ENCODE measurements at places on chromosomes 1 and 21.

DNA sequence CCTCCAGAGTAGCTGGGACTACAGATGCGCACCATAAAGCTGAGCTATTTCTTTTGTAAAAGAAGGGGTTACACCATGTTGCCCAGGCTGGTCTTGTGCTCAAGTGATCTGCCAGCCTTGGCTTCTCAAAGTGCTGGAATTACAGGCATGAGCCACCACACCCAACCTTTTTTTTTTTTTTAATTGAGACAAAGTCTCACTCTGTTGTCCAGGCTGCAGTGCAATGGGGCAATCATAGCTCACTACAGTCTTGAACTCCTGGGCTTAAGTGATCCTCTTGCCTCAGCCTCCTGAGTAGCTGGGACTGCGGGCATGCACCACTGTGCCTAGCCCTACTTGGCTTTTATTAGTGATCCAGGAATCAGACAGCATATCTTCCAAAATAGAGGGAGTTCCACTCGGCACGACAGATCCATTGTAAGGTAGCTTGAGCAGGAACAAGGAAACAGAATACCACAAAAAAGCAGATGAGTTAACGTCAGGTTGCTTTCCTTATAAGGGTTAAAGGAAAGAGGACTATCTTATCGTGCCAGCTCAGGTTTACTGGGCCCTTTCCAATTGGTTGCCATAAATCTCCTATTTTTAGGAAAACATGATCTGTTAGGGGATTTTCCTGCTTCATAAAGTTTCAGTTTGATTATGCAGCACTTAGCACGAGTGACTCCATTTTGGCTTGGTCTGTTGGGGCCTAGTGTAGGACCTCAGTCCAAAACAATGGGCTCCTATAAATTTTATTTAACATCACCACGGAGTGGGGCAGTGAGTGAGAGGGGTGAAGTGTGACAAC, 45.2 kb downstream of the NENF start:
- no peak for DNase-seq

DNA sequence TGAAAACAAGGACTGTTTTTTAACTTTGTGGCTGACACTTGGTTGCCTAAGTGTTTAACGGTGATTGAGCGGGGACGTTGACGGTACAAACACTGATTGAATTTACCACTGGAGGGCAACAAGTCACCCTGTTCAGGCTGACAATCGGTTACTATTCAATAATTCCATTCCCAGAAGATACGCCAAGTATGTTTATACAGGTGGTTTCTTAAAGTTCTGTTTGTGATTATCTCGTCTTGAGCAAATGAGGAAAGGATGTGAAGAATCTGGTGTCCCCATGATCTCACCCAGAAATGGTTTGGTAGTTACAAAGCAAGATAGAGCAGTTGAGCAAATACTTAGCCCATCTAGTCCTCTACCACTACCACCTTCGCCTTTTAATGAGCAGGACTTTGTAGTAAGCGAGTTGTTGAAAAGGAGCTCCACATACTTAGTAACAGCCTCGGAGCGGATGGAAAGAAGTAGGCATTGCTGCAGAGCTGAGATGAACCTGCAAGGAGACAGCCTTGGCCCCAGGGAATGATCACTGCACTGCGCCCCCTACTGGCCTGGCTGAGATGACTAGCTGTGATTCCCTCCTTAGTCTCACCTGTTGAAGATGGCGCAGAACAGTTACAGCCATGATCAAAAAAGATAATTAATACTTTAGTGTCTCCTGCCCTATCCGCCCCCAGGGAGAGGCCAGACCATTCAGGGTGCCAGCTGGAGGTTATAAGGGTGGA, 36.3 kb downstream of the IFNAR1 start:
- DNase-seq: peak; percentile 67

- DNase-seq: no peak
Observed at GRCh38 chr1:162527314-162527713, 29.7 kb downstream of the UHMK1 start.

GRCh38 chr1:9437961-9438430, 101.3 kb upstream of the SLC25A33 start:
- DNase-seq: no peak

DNA sequence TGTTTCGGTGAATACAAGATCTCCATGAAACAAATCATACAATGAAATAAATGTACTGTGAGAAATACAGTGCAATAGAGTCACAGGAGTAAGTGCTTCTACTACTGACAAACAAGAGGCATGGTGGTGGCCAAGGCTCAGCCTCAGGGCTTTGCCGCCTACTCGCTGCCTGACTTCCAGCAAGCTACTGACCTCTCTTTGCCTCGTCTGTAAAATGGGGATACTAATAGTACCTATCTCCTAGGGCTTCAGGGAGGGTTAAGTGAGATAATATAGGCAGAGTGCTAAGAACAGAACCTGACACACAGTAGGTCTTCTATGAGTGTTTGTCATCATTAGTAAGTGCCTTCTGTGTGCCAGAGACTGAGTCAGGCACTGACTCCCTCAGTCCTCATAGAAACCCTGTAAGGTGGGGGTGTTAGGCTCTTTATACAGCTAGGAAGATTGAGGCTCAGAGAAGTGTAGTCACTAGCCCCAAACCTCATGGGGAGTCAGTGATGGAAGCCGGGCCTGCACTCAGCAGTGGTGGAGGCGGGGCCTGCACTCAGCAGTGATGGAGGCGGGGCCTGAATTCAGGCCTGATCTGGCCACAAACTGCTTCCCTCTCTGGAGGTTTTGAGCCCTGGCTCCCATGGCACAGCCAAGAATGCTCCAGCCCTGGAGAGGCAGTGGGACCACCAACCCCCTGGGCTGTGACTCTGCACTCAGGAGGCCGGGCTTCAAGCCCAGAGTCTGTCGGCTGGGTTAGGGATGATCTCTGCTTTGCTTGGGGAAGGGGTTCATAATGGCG, 6.8 kb downstream of the BSND start:
- no peak for DNase-seq

DNA sequence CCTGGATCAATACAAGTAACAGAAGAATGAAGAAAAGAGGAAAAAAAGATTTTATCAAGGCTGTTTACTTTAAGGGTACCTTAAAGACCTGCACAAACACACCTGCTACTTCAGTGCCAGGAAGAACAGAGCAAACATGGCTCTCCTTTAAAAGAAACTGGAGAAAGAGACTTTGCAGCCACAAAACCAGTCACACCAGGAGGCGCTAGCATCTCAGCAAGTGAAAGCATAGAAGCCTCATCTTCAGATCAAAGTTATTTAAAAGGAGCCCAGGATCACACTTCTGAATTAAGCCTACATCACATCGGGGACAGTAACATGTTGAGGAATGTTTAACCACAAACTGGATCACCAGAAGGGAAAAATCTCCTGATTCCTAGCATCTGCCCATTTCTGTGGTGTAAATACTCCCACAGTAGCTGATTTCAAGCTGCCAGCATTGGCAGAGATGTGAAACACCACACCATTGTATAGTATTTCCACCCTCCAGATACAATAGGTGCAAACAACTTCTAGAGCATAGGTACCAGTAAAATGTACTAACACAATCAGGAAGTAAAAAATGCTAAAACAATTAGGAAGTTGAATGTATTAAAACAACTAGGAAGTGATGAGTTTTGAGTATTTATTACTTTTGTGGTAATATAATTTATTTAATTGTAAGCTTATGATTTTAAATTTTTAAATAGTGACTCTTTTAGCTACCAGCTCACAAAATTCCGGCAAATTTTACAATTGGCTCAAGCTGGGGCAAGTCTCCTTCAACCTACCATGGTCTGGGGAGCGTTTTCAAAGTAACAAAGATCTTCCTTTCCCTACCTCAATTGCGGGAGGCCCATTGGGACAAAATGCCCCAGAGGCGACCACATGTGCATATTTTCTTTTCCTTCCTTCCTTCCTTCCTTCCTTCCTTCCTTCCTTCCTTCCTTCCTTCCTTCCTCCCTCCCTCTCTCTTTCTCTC, 105.3 kb upstream of the CLDN14 start:
- DNase-seq: no peak

DNA sequence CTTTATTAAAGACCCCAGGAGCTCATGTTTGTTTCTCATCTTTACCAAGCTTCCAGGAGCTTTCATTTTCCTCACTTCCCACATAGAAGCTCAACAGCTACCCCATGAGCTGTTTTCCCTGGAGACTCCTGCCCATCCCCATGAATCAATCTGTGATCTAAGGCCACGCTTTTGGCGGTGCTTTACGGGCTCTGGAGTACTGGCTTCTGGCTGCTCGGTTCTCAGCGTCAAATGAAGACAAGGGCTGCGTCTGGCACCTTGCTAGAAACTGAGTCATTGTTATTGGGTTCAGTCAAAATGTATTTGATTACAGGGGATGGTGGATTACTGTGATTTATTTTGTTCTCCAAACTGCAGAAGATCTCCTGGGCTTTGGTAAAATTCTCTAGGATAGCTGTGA, 39.9 kb downstream of the ACP6 start:
- DNase-seq: no peak

DNA sequence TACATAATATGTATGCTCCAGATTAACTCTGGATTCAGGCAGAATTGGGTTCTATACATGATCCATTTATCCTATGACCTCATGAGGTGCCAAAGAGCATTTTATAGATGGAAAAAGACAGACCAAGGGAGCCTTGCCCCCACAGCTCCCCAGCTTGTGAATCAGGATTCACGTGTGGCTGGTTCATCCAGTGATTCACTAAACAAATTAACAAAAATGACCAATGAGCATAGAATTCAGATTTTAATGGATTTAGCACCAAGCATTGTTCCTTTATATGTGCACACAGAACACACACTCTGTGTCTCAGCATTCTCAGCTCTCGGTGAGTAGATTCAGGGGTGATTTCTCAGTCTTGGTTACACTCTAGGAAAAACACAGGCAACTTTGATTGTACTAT, 51.7 kb upstream of the BARHL2 start:
- no peak for DNase-seq

GRCh38 chr1:59390307-59390706, 93.4 kb downstream of the FGGY start:
- DNase-seq: no peak

DNA sequence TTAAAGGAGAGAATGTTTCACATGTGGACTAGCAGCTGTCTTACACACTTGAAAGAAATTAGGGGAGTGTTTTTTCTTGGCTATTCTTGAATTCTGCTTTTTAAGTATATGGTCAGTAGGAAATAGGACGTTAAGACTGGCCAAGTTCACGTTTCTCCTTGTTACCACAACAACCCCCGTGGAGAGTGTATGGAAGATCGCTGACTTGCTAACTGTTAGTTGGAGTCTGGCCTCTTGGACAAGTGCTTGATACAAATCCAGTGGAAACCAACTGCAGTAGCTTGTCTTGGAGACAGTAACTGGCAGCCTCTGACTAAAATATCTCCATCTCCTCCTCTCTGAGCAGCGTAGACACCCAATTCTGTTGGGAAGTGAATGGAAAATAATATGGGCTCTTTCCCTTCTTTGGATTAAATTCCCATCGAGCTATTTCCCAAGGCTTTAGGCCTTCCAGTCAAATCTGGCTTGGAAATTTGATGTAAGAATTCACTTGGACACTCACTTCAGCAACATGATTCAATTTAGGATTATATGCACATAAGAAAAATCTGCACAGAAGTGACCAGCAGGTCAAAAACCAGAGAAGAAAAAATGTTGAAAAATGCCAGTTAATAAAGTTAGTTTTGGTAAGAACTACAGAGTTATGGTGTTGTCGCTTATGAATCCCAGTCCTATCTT, 3.6 kb upstream of the NFIA start:
- no peak for DNase-seq

GRCh38 chr1:101697072-101697471, 299.7 kb downstream of the OLFM3 start:
- DNase-seq: no peak

DNA sequence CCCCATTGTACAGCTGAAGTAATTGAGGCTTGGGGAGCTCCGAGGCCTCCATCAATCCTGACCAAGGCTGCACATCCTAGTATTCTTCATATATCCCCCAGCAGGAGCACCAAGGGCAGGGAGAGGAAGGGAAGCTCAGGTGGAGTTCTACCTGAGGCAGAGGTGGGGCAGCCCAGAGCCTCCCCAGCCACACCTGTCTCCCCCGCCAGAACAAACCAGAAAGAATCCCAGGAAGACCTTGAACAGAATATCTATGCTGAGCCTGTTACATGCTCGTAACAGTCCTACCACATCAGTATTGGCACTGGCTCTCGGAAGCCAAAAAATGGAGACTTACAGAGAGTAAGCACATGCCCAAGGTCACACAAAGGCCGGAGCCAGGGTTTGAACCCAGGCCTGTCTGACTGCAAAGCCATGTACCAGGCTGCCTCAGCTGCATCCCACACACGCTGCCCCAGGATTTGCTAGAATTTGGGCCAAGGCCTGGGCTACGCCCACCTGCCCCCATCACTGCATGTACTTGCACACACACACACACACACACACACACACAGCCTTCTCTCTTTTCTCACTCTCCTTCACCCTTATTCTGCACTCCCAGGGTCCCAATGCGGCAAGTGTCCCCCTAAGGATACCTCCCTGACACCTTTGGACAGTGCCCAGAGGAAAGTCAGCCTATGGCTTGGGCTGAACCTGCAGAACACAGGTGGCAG, 4.5 kb downstream of the E2F2 start:
- DNase-seq: no peak

- no peak for DNase-seq
Observed at GRCh38 chr1:229879746-229880145, 187.3 kb upstream of the GALNT2 start.

DNA sequence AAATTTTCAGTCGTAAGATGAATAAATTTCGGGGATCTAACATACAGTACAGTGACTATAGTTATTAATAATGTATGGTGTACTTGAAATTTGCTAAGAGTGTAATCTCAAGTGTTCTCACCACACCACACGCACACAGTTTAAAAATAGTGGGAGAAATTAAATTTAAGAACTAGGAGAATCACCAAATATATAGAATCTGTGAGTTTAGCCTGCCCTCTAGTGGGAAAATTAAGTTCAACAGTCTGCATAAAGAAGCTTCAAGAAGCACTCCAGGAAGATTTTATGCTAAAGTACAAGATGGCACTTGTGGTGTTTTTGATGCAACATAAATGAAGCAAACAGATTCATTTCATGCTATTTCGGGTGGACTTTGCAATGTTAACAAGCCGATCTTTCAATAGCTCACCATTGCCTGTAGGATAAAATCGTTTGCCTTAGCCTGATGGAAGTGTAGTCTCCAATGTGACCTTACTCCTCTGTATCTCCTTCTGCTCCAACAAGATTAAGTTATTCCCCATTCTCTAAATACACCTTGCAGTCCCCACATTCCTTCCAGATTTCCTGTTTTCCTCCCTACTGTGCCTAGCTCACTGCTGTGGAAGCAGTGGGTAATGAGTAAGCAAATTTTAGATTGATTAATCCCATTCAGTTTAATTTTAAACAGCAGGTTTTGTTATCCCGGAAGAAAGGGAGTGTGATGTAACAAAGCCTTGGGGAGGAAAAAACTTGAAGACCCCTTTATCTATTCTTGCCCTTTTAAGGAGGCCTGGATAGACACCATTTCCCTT, 8.7 kb upstream of the PIK3C2B start:
- peak; percentile 64 for DNase-seq

GRCh38 chr1:100517515-100517914, 20.4 kb upstream of the GPR88 start:
- DNase-seq: no peak

GRCh38 chr21:35622612-35623011, 437.7 kb downstream of the SETD4 start:
- DNase-seq: no peak

Measured in brain microvascular endothelial cell (primary cell).